ENCODE measurements at places on chromosomes 13 and 19.

GRCh38 chr13:64165826-64166225, 2750.2 kb upstream of the PCDH20 start:
- DNase-seq, result no peak

- DNase-seq, result no peak
Measured at GRCh38 chr19:47730910-47731309, 14.4 kb upstream of the NOP53 start.

GRCh38 chr13:114152831-114153371, 20.5 kb upstream of the RASA3 start:
- no peak for DNase-seq

- DNase-seq, result no peak
Measured at GRCh38 chr13:113855931-113856715, 7.8 kb downstream of the GAS6 start.

- no peak for DNase-seq
Measured at GRCh38 chr13:96785986-96786385, 208.3 kb downstream of the OXGR1 start.

DNA sequence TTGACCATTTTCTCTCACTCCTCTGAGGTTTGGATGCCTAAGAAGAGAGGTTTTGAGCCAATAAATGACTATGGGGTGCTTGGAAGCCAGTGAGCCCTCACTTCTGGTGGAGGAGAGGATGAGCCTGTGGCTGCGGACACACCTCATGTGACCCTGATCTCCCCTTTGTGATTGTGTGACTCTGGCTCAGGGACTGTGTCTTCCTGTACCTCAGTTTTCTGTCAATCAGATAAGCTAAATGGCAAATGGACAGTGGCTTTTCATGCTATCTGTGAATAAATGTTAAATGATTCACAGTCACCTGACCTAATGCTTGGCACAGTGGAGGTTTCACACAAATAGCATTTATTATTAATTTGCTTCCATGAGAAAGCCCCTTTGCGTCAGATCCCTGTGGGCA, 2.7 kb downstream of the PSG8 start:
- DNase-seq, result no peak

DNA sequence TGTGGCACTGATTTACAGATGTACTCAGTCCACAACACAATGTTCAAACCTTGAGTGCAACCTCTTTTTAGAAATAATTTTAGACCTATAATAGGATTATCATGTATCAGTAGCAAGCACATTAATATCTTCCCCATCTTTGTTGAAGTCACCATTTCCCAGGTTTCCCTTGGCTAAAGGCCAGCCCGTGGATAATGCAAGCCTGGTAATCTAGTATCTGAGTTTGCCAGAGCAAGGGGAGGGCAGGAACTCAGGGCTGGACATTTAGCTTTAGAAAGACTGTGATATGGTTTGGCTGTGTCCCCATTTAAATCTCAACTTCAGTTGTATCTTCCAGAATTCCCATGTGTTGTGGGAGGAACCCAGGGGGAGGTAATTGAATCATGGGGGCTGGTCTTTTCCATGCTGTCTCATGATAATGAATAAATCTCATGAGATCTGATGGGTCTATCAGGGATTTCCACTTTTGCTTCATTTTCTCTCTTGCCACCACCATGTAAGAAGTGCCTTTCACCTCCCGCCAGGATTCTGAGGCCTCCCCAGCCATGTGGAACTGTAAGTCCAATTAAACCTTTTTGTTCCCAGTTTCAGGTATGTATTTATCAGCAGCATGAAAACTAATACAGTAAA, 37.7 kb downstream of the SLC6A16 start:
- no peak for DNase-seq

GRCh38 chr13:106183410-106184065, 351.9 kb downstream of the EFNB2 start:
- DNase-seq, result no peak

- no peak for DNase-seq
Measured at GRCh38 chr13:99506634-99507033, 5.4 kb downstream of the TM9SF2 start.

Data from CD4-positive, alpha-beta T cell treated with Interleukin-10 for 1 hour (primary cell).